ENCODE measurements at places on chromosomes 1 and 21.

DNA sequence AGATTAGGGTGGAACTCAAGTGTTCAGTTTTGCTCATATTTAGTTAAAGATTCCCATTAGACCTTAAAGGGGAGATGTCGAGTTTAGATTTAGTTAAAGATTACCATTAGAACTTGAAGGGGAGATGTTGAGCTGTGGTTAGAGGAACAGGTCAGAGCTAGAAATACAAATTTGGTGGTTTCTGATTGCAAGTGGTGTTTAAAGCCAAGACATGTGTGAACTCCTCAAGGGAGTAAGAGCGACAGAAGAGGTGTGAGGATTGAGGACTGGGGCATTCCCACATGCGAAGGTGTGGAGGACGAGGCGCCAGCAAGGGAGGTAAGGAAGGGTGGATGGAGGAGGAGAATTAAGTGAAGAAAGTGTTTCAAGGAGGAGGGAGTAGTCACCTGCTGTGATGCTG lies 168.6 kb downstream of the IER5 start:
- DNase-seq: no peak

GRCh38 chr1:228307218-228308023 lies 99.2 kb downstream of the TRIM11 start:
- DNase-seq: no peak

- DNase-seq: no peak
These were observed 101.2 kb upstream of the F3 start for GRCh38 chr1:94642617-94643321.

DNA sequence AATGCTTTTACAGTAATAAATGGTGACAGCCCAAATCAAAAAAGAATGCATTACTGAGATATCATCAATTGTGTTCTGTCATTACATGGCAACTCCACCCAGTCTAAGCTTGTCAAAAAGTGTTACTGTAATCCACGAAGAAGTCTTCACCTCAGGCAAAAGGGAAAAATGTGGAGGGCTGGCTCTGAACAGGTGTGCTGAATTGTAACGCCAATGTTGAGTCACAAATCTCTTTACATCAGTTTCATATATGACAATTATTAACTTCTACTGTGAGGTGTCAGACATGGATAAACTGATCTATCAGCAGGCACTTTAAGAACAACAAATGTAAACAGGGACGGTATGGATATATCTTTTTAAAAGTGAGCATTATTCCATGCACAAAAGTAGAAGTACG lies 98.5 kb upstream of the DMRTA2 start:
- DNase-seq: no peak

DNA sequence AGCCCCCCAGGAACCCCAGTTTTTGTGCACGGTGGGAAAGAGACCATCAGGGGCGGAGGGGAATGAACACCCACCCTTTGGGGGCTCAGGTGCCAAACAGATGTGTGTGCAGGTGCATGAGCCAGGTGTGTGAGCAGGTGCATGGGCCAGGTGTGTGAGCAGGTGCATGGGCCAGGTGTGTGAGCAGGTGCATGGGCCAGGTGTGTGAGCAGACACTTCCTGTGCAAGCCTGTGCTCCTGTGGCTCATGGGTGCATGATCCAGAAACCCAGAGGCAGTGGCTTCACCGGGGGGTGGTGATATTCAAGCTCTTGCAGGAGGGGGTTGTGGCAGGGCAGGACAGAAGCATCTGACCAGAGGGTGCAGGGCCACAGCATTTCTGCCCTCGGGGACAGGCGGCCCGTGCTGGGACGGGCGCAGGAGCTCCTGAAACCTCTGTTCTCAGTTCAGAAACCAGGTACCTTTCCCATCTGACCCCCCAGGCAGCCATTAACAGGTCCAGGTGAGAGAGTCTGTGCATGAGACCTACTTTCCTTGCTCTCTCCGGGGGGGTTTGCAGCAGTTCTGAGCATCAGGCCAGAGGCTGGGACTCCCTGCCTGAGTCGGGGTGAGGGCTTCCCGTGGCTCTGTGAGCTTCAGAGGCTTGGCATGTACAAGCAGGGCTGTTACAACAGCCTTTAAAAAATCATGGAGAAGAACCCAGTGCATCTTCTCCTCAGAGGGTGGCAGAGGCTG lies 29.1 kb downstream of the COL18A1 start:
- DNase-seq: no peak

DNA sequence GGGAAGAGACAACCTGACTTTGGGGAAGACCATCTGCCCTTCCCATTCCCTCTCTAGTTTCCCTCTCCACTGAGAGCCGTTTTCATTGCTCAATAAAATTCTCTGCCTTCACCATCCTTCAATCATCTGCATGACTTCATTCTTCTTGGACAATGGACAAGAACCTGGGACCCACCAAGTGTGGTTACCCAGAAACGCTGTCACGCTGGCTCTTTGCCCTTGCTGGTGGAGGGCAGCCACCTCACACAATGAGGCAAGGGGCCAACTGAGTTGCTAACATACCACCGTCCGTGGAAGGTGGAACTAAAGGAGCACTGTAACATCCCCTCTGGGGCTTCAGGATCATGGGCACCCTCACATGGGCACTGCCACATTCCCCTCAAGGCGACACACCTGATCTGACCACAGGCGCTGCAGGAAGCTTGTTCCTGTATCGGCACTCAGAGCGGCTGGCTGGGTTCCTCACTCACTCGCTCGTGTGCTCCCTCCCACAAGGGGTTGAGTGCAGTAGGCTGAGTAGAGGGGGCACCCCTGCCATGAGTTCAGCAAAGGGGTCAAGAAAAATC lies 652.4 kb downstream of the PLPP3 start:
- DNase-seq: no peak

GRCh38 chr1:36390411-36390810 lies 4.7 kb upstream of the STK40 start:
- DNase-seq: no peak

DNA sequence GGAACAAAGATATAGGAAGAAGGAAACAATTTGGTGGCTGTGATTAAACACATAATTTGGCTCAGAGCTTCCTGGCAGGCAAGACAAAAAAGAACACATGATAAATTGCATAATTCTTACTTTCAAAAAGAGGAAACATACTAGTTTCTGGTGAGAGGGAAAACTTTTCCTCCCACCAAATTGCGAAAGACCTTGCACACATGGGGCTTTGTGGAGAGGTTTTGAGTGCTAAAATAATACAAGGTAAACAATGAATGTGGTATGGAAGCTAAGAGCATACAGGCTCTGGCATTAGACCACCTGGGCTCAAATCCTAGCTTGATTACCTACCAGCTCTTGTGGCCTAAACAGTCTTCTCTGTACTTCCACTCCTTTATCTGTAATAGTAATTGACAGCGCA lies 140.2 kb upstream of the HOOK1 start:
- DNase-seq: no peak

DNA sequence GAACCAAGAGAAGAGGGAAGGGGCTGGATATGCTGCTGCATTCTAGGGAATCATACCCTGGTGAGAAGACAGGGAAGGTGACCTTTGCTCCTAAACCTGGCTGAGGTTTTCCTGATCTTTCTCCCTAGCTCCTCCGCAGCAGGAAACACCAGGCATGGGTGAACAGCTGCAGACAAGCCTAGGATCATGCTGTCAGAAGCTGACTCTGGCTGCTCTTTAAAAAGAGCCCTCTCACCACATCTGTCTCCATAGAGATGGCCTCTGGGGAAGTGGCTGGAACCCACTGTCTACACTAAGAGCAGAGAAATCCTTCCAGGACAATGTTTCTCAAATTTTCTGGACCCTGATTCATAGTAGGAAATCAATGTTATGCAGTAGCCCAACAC lies 57.6 kb downstream of the CD34 start:
- DNase-seq: no peak

GRCh38 chr1:196070940-196071339 lies 537.3 kb downstream of the KCNT2 start:
- DNase-seq: no peak

GRCh38 chr1:20666804-20667203 lies 5.6 kb upstream of the DDOST start:
- DNase-seq: no peak

- DNase-seq: no peak
These were observed 2.3 kb upstream of the SF3B4 start for GRCh38 chr1:149929856-149930255.

DNA sequence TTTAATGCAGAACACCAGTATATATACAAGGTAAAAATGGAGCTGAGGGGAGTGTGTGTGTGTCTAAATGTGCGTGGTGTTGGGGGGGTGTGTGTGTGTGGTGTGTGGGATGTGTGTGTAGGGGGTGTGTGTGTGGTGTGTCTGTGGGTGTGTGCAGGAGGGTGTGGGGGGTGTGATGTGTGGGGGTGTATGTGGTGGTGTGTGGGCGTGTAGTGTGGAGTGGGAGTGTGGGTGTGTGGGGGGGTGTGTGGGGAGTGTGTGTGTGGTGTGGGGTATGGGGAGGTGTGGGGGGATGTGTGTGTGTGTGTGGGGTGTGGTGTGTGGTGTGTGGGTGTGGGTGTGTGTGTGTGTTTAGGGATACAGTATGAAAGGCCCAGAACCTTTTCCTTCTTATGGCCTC lies 202.3 kb upstream of the CACYBP start:
- no peak for DNase-seq

DNA sequence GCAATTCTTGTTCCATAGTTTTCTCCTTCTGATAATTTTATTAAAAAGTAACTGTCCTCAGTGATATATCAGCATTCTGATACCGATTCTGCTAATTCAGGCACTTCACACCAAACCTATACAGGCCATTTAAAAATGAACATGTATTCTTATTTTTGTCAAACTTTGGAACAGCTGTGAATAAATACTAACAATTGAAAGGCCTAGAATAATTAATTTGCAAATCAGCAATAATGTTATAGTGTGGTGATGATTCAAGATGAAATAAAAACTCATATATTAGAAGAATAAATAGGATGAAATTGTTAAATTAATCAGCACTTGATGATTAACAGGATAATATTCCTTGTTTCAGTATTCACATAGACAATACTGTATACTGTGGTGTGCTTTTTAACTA lies 9.9 kb downstream of the CDKN2C start:
- no peak for DNase-seq

GRCh38 chr1:26848941-26849774 lies 13.8 kb upstream of the SFN start:
- no peak for DNase-seq

GRCh38 chr1:106603616-106604015 lies 452.9 kb upstream of the PRMT6 start:
- DNase-seq: no peak

GRCh38 chr1:54606990-54607325 lies 16.4 kb downstream of the FAM151A start:
- DNase-seq: no peak

DNA sequence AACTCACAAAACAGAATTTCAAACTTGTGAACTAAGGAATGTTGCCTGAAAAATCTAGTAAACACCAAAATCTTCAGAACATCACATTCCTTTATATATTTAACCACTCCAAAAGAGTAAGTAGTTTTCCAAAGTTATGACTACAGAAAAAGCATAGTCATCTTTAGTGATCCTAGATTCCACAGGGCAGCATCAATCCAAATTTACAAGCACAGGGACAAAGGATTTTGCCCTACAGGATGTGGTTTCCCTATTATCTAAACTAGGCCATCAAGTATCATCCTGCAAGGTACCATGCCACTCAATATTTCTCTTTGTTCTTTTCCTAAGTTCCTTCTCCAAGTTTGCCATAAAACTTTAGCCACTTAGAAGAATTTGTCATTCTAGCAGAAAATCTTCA lies 33.0 kb downstream of the COP1 start:
- DNase-seq: no peak

GRCh38 chr1:17340358-17340757 lies 31.6 kb upstream of the PADI6 start:
- no peak for DNase-seq

DNA sequence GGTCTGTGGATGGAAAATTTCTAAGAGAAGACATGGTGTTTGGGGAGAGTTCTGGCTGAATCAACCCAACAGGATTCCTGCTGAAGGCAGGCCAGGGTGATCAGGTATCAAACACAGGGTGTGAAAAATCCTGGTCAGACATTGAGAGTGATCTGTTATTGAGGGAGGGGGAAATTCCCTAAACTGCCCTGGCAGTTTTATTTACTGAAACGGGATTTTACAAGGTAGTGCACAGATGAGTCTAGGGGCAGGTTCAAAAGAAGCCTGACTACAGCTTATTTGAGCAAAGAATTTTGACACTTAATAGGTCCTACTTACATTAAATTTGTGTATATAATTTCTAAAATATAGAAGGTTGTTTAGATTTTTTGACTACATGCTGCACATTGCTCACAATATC lies 569.4 kb upstream of the RGS18 start:
- no peak for DNase-seq

DNA sequence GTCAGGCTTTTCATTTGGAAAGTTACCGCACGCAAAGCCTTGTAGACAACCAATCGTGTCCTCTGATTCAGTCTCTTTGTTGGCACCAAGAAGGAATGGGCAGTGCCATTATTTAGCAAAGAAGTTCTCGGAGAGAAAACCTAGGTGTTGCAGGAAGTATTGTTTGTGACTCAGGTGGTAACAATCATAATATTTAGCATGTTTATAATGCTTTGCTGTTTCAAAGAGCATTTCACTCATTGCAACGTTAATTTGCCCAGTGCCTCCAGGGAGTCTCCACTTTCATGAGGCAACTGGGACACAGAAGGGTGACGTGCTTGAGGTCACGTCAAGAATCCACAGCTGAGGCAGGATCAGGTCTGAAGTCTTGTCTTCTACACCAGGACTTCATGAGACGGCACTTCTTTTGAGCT lies 31.4 kb downstream of the STPG1 start:
- no peak for DNase-seq

GRCh38 chr1:222588135-222588534 lies 1.6 kb downstream of the TAF1A start:
- no peak for DNase-seq

DNA sequence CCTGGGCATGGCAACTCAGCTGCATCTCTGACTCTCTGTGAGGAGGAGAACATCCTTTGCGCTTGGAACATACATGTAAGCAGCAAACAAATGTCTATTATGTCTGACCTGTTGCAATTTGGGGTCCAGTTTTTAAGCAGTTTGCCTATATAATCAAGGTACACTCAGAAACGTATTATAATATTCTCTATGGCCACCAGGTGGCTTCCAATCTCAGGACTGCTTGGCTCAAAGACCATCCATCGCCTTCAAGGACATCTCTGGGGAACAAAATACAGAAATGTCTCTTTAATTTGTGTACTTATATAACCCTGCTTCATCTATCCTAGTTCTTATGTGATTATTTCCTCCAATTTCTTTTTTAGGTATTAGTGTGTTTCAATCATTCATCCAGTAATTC lies 227.2 kb downstream of the OLFM3 start:
- no peak for DNase-seq

GRCh38 chr1:36217670-36218069 lies 6.6 kb upstream of the THRAP3 start:
- DNase-seq: no peak

DNA sequence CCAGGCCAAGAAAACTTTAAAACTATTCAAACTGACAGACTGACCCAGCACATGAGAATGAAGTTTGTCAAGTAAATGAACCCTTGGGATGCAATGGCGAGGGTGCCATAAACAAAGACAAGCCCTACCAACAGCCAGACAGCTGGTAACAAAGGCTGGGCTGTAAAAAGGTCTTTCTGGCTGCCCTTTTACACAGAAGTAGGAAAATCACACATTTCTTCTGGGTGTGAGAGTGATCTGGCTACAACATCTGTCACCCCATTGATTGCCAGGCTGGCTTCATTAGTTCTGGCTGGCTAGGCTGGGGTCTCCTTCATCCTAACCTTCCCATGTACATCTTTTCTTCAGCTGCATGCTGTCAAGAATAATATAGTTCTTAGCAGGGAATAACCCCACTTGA lies 83.6 kb upstream of the FOXD3 start:
- no peak for DNase-seq

GRCh38 chr1:33169290-33170055 lies 12.4 kb downstream of the TRIM62 start:
- no peak for DNase-seq

Data from NCI-H1436 (cell line).